ENCODE measurements at places on chromosomes 1 and 21.

DNA sequence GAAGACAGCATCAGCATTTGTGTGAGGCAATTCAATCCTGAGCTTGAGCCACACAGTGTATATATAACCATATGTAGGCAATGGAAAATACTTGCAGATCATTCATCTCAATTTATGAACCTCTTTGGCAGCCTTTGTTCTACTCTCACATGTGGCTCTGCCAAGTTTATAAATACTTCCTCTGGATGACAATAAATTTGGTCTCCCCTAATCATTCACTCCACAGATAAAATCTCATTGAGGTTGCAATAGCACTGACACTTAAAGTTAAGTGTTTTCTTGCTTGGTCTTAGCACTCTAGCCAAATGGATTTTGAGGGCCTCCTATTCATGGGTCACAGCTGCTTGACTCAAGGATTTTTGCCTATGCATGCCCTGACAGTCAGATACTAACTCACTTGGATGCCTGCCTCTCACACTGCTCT is 136.6 kb upstream of the VANGL1 start:
- no peak overlapping the region for H3K27ac ChIP-seq
- peaks cover 32% of the 10 kb centered on the region for H3K27me3 ChIP-seq
- no peak overlapping the region for H3K4me3 ChIP-seq
- no peaks in the 10 kb centered on the region for H3K4me1 ChIP-seq
- no peaks in the 10 kb centered on the region for H3K36me3 ChIP-seq
- no peak for DNase-seq

DNA sequence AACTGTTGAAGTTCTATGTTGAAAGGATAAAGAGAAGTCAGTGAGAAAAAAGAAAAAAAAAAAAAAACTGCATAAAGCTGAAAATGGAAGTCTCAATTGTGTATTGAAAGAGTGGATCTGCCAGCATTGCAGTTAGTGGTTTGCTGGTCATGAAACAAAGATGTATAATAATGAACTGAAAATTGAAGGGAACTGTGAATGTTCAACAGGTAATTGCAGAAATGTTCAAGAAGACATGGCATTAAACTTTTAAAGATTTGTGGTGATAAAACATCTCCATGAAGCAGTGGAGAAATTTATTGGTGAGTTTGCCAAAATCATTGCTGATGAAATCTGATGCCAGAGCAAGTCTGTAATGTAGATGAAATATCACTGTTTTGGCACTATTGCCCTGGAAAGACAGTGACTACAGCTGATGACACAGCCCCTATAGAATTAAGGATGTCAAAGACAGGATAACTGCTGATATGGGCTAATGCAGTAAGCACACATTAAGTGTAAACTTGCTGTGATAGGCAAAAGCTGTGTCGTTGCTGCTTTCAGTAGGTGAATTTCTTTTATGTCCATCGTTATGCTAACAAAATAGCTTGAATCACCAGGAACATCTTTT is 71.0 kb downstream of the RD3 start:
- no peak for DNase-seq
- no peak overlapping the region for H3K4me3 ChIP-seq
- H3K27me3 ChIP-seq = no peaks in the 10 kb centered on the region
- no peak overlapping the region for H3K27ac ChIP-seq
- peaks cover 19% of the 10 kb centered on the region for H3K4me1 ChIP-seq

DNA sequence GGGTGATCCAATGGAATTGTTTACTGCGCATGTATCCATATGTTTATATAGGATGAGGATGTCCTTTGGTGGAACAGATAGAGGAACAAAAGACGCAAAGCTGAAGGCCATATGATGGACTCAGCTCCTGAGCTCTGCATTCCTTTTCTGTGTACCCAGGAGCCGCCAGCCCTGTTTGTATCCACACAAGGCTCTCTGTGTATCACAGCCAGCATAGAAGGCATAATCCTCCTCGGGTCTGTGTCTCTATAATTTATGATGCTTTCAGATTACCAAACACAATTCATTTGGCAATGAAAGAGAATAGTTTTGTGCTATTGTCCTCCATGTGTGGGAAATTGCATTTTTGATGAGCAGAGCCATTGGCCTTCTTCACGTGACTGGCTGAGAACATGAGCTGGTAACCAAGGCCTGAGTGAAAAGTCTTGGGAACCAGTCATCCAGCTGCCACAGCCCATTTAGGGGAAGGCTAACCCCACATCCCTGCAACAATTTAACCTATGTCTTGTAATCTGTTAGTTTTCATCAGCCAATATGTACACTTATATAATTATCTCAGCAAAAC is 119.2 kb downstream of the PBX1 start:
- no peak for DNase-seq
- H3K4me1 ChIP-seq = no peaks in the 10 kb centered on the region
- no peak overlapping the region for H3K27ac ChIP-seq

GRCh38 chr1:39900662-39901463 is 854 bp downstream of the MYCL start:
- no peaks in the 10 kb centered on the region for H3K36me3 ChIP-seq
- no peaks in the 10 kb centered on the region for H3K4me1 ChIP-seq
- H3K27ac ChIP-seq = no peak overlapping the region
- peaks cover 88% of the 10 kb centered on the region for H3K27me3 ChIP-seq
- peak overlapping the region; percentile 71 for H3K4me3 ChIP-seq

DNA sequence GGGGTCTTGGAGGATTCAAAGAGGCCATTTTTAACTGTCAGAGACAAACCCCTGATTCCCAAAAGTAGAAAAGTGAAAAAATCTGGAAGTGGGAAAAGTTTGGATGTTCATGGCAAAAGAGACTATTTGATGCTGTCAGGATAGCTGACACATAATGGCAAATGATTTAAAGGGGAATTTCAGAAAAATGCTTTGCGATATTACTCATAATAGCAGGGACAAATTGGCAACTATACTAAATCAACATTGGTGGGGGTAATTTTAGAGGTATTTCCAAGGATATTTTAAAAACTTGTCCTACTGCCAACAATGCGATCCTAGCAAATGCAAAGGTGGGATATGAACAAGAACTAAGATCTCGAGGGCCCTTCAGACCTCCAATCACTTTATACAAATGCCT is 5.3 kb upstream of the GSTM4 start:
- peaks cover 3% of the 10 kb centered on the region for H3K36me3 ChIP-seq
- no peak for DNase-seq
- H3K4me1 ChIP-seq = no peaks in the 10 kb centered on the region
- no peak overlapping the region for H3K27ac ChIP-seq
- no peak overlapping the region for H3K4me3 ChIP-seq
- peaks cover 44% of the 10 kb centered on the region for H3K27me3 ChIP-seq

DNA sequence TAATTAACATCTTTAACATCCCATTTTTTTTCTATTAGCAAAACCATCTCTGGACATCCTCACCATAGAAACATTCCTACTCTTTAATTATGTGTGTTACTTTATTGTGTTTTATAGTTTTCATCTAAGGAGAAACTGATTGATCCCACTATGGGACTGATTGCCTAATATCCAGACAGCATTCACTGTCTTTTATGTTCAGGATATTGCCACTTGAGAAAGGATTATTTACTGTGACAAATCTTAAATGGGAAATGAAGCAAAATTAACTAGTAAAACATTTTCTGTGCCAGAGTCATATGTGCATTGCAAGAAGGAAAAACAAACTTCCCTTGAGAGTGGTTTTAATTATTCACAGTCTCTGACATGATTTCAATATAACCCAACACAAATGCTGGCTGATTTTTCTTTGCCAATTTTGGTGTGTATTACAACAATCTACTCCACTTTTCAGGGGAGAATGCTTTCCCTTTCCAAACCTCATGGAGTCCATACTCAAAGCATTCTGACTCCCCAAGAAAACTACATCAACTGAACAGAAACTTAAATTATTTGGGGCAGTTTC is 15.8 kb upstream of the RGS13 start:
- H3K4me1 ChIP-seq = no peaks in the 10 kb centered on the region
- no peak overlapping the region for H3K4me3 ChIP-seq
- no peak overlapping the region for H3K27ac ChIP-seq
- H3K27me3 ChIP-seq = peaks cover 7% of the 10 kb centered on the region

DNA sequence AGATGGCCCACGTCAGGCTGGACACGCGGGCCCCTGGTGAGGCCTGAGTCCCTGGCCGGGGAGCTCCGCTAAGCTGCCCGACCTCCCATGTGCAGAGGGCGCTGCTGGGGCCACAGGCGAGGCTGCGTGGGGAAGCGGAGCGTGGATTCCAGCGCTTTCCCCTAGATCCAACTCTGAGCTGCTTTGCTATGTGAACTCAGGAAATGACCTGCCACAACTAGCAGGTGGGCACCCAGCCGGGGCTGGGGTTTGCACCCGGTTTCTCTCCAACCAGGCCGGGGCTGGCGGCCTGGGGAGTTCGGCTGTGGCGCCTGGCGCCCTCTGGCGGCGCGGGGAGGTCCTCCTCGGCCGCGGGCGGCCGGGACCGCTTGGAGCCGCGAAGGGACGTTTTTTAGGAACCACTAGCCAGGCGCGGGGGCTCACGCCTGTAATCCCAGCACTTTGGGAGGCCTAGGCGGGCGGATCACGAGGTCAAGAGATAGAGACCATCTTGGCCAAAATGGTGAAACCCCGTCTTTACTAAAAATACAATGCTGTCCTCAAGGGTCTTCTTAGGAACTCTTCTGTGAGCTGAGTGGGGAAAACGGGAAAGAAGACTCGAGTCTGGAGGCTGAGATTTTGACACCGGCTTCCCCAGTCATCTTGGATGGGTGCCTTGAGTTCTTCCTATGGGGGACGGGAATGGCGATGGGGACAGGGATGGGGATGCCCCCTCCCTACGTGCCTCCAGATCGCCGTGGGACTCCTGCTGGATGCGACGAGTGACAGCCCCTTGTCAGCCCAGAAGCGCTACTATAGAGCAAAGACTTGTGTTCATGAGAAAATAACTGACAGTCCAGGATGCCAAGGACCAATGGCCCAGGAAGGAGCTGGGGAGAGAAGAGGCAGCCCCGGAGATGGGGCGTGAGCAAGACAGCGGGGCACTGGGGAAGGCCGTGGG is 12.6 kb downstream of the PYCR2 start:
- H3K27me3 ChIP-seq = no peaks in the 10 kb centered on the region
- peak; percentile 76 for DNase-seq
- H3K4me3 ChIP-seq = peak overlapping the region; percentile 4

GRCh38 chr1:37288900-37289299 is 185.5 kb upstream of the ZC3H12A start:
- no peak for DNase-seq
- no peaks in the 10 kb centered on the region for H3K36me3 ChIP-seq
- peaks cover 37% of the 10 kb centered on the region for H3K27me3 ChIP-seq
- no peak overlapping the region for H3K27ac ChIP-seq
- H3K4me1 ChIP-seq = no peaks in the 10 kb centered on the region

- no peak for DNase-seq
- H3K4me3 ChIP-seq = no peak overlapping the region
- H3K27me3 ChIP-seq = peaks cover 10% of the 10 kb centered on the region
- no peak overlapping the region for H3K27ac ChIP-seq
- H3K4me1 ChIP-seq = no peaks in the 10 kb centered on the region
- no peaks in the 10 kb centered on the region for H3K36me3 ChIP-seq
Measured at GRCh38 chr1:26912147-26912490, 1.7 kb downstream of the NR0B2 start.

GRCh38 chr1:231748760-231749415 is 122.3 kb downstream of the DISC1 start:
- H3K27me3 ChIP-seq = no peaks in the 10 kb centered on the region
- no peaks in the 10 kb centered on the region for H3K4me1 ChIP-seq
- no peak overlapping the region for H3K4me3 ChIP-seq

DNA sequence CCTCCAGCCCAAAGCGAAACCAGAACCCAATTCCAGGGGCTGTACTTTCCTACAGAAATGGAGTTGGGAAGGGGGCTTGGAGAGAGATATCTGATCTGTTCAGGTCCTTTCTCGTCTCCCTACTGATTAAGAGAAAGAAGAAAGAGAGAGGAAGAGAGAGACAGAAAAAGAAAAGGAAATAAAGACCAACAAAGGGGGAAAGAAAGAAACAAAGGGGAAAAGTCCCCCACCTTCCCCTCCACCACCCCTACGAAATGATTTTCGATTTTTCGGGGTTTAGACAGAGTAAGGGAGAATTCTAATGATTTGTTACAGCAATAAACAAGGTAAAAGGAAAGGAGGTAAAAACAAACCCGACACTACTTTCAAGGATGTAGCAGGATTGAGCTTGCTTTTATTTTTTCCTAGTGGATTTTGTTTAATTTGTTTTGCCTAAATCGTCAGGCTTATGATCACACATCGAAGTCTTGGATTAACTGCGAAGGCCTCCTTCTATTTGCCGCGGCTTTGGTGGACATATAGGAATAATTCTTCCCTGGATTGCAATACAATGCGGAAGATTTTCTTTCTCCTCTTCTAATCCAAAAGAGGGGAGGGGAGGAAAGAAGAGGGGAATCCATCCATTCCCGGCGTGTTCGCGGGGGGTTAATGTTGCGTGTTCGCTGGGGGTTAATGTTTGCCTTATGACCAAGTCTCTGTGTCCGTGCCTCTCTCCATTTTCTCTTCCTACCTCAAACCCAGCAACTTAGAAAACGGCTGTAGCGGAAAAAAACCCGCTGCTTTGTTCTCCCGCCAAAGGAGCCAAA is 1.9 kb downstream of the TAL1 start:
- H3K4me1 ChIP-seq = peaks cover 29% of the 10 kb centered on the region
- H3K36me3 ChIP-seq = no peaks in the 10 kb centered on the region
- no peak overlapping the region for H3K27ac ChIP-seq
- H3K4me3 ChIP-seq = peak overlapping the region; percentile 80
- DNase-seq = no peak

DNA sequence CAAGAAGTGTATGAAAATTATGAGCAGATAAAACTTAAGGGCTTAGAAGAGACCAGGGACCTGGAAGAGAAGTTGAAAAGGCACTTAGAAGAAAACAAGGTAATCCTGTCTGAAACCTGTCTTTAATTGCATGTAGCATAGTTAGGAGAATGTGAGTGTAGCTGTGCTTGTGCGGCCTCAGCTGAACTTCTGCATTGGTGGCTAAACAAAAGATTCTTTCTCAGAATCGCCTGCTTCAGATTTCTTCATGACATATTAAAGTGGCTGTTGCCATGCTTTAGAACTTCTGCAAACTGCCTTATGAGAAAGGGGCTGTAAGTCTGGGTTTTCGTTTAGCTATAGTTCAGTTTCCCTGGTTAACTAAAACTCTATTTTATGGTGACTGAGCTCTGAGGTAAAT is 94.5 kb downstream of the VPS26C start:
- DNase-seq = no peak
- no peaks in the 10 kb centered on the region for H3K4me1 ChIP-seq
- no peak overlapping the region for H3K4me3 ChIP-seq

DNA sequence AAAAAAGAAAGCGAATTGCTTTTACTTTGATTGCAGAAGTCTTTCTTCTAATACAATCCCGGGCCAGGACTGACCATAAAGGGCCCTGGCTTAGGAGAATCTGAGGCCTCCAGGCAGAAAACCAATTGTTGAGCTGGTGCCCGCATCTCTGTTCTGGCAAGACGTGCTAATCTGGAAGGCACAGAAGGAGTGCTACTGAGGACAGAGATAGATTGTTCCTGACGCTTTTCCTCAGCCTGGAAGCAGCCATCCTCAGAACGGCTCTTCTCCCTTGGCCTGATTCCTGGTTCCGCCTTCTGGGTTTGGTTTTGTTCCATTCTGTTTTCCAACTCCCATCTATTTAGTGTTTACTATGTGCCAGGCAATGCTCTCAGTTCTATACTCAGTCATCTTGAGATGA is 44.8 kb upstream of the SPOCD1 start:
- H3K27me3 ChIP-seq = no peaks in the 10 kb centered on the region
- H3K27ac ChIP-seq = no peak overlapping the region
- no peak overlapping the region for H3K4me3 ChIP-seq
- H3K36me3 ChIP-seq = no peaks in the 10 kb centered on the region
- DNase-seq = no peak
- H3K4me1 ChIP-seq = no peaks in the 10 kb centered on the region

GRCh38 chr1:153374071-153374470 is 1.4 kb downstream of the S100A12 start:
- no peaks in the 10 kb centered on the region for H3K4me1 ChIP-seq
- H3K36me3 ChIP-seq = no peaks in the 10 kb centered on the region
- H3K4me3 ChIP-seq = no peak overlapping the region
- no peak overlapping the region for H3K27ac ChIP-seq
